ENCODE measurements at places on chromosomes 16 and 17.

DNA sequence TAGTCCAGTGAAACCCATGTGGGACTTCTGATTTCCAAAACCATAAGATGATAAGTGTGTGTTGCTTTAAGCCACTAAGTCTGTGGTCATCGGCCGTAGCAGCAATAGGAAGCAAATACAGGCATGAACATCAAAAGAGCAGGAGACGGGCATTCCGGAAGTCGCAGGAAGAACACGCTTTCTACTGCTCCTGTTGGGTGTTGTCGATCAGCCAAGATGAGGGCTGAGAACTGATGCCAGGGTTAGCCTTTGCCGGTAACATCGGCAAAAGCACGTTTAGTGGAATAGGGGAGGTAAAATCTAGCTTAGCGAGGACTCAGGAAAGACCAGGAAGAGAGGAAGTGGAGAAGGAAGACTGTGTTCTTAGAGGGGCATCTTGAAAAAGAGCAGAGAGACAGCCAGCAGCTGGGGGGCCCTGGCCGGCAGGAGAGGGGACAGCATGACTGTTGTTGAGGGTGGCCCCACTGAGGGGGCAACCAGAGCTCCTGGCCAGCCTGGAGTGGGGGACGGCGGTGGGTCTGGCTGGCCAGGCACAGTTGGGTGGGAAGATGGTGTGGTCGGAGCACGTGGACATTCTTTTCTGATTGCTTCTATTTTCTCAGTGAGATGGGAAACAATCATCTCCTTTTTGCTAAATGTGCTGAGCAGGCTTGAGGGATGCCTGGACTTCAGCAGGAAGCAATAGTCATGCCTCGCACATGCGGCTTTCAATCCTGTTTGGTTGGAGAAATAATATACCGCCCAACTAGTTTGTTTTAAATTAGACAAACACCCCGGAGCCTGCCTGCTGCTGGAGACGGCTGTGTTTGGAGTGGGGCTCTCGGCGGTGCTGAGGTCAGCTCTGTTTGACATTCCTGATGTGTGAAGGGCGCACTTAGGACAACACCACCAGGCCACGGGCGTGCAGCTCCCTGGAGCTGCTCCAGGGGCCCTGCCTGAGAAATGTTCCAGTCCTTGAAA, 109.9 kb downstream of the METRNL start:
- DNase-seq, result no peak

GRCh38 chr16:20102521-20102920, 28.8 kb upstream of the GPR139 start:
- no peak for DNase-seq

GRCh38 chr17:56119191-56119590, 34.1 kb upstream of the ANKFN1 start:
- DNase-seq, result no peak

- no peak for DNase-seq
Observed at GRCh38 chr17:59362811-59363205, 31.4 kb downstream of the YPEL2 start.

DNA sequence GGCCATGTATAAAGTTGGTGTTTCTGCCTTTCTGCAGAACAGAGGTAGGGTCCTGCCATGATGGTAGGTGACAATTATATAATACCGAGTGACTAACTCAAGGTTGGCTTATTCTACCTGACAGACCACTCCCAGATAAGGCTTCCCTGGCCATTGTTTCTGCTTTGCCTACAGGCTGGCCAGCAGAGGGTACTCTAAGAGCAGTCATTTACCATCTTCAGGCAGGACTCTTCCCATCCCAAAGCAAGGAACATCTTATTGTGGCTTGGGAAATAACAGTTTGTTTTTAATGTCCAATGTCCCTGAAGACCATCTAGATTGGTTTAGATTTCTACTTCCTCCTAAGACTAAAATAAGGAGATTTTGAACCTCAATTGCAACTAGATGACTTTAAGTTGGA, 74.1 kb downstream of the SNX11 start:
- DNase-seq, result no peak

GRCh38 chr16:79612207-79612606, 11.7 kb upstream of the MAF start:
- no peak for DNase-seq

DNA sequence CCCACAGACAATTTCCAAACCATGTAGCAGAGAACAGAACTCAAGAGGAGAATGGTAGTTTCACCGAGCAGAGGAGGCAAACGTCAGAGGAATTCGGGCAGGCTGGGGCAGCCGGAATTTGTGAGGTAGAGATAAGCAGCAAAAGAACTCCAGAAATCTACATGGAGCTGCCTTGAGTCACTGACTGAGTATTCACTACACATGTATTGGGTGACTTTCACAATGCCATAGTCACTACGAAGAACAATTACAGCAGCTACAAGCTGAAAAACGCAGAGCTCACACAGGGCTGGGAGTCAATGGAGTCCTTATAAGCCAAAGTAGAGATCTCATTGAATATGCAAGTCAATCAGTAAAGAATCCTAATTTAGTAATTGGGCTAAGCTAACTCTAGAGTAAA, 13.4 kb downstream of the CMC2 start:
- no peak for DNase-seq

GRCh38 chr17:59666235-59666634, 41.0 kb downstream of the PTRH2 start:
- DNase-seq, result no peak

GRCh38 chr16:85480727-85481101, 132.4 kb upstream of the GSE1 start:
- DNase-seq, result no peak

GRCh38 chr17:30605027-30605426, 127.8 kb downstream of the GOSR1 start:
- no peak for DNase-seq

DNA sequence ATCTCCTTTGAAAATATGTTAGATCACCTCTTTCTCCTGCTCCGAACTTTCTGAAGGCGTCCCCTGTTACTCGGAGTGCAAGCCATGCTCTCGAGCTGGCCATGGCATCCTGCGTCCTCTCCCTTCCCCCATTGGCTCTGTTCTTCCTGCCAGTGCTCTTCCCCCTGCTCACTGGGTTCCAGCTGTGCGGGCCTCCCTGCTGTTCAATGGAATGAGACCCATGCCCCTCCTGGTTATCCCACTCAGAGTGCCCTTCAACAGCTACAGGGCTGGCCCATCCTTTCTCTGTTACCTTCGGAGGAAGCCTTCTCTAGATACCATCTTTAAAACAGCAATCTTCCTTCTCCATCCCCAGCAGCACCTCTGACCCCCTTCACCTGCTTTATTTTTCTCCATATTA, 504.3 kb downstream of the MAF start:
- no peak for DNase-seq

DNA sequence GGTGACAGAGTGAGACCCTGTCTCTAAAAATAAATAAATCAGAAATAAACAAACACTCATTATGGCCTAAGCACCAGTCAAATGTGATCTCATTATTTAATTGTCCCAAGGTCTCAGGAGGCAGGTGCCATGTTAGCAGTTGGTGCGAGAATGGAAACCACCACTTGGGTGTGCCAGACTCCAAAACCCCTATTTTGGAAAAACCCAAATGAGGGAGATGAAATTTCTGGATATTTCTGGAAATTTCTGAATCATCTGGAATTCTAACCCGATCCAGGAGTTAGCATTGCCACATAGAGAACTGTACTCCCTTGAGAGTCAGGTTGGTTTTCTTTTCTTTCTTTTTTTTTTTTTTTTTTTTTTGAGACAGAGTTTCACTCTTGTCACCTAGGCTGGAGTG, 264.0 kb downstream of the XYLT1 start:
- no peak for DNase-seq

GRCh38 chr16:55703003-55704001, 47.5 kb downstream of the SLC6A2 start:
- DNase-seq, result no peak

GRCh38 chr17:63309021-63309420, 137.1 kb downstream of the CYB561 start:
- DNase-seq, result no peak

DNA sequence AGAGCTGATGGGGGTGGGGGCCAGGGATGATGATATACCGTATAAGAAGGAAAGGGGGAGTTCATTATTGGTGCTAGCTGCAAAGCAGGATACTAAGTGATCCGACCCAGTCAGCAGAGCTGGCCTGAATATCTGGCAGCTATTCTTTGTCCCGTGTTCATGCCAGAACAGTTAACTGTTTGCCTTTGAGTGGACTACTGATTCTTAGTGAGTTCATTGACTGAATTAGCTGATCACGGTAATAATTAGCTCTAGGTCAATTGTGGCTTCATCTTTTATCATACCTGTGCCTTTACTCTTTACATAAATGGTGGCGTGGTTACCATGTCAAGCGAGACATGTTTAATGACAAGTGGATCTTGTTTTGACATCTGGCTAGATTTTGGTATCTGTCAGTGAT, 5.3 kb downstream of the KPNB1 start:
- no peak for DNase-seq

GRCh38 chr17:50476545-50477315, 1.9 kb upstream of the RSAD1 start:
- DNase-seq, result no peak

- DNase-seq, result no peak
Observed at GRCh38 chr16:86019446-86020047, 120.6 kb downstream of the IRF8 start.

DNA sequence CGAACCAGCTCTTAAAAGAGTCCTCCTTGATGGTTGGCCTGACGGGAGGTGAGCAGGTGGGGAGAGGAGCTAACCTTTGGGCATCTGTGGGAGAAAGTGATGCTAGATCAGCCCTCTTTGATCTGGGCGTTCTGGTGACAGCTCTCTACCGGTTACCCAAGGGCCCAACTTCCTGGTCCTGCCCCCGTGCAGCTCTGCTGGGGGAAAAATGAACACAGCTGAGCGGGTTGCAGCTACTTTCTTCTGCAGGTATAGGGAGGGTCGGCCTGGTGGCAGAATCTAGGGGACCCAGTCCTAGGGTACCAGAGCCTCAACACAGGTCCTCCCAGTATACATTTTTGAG, 2.9 kb downstream of the SHISA9 start:
- no peak for DNase-seq

DNA sequence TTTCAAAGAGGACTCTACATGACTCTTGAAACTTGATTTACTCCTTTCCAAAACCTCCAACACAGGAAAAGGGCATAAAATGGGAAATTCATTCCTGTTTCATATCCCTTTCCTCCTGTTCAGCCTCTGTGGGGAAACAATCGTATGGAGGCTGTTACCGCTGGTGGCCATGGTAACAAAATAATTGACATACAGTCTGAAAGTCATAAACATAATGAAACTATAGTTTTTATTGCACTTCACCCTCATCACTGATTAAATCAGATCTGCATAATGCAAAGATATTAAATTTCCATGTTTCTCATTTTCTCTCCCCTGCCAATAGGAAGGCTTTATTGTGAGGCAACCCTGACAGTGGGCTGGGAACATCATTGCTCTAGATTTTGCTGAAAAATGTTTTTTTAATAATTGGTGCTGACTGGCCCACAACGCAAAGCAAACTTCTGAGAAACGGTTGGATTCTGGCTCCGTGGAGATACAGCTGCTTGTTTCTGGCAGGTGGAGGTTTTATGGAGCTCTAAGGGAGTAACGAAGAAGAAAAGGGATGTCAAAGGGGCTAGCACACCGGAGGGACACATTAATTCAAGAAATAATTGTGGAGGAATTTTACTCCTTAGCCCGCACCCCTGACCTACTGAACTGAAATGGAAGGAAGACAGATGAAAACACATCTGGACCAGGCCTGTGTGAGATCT, 154.2 kb upstream of the SHISA6 start:
- no peak for DNase-seq

DNA sequence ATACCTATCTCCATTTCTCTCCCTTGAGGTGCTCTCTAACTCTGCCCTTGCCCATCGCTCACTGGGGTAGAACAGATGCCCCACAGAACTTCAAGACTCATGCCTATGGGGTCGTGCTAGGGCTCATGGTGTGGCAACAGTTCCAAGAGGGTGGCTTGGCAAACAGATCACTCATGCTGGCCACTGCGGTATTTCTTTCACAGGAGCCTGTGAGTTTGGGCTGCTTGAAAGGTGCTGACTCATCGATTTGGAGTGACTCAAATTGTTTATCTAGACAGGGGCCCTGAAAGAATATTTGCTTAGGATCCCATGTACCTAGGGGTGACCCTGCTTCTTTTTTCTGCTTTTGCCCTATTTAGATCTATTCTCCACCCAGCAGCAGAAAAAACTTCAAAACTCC, 69.9 kb downstream of the IRX5 start:
- DNase-seq, result no peak

GRCh38 chr17:82475458-82475857, 16.9 kb downstream of the NARF start:
- no peak for DNase-seq

GRCh38 chr16:2490190-2491105, 15.5 kb downstream of the TBC1D24 start:
- DNase-seq, result no peak

GRCh38 chr17:12765548-12765947, 23.8 kb upstream of the ARHGAP44 start:
- no peak for DNase-seq

DNA sequence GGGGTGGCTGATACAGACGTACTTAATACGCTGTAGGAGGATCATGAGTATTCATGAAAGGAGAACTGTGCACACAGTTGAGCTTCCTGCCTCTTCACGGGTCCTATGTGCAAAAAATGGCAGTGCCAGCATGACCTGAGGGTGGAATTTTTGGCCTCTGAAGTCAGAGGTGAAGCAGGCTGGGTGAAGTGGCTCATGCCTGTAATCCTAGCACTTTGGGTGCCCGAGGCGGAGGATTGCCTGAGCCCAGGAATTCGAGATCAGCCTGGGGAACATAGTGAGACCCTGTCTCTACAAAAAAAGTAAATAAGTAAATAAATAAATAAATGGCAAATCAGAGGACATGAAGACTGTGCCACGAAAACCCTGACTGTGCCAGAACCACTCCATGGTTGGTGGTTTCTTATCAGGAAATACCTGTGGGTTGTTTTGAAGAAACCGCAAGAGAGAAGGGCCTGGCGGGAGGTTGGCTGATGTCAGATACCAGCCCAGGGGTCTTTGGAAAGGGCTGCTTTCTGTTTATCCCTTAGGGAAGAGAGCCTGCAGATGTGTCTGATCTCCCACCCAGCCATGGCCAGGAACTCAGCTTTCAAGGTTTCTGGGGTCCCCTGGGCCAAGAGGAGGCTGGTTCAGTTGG, 3.4 kb downstream of the ASPSCR1 start:
- no peak for DNase-seq

GRCh38 chr17:2571523-2572303, 21.7 kb upstream of the PAFAH1B1 start:
- DNase-seq, result no peak

Measured in activated T-cell treated with anti-CD3 and anti-CD28 coated beads for 1 hour (primary cell).